ENCODE measurements at places on chromosomes 16 and 17.

GRCh38 chr17:12302711-12303110, 282.0 kb downstream of the MAP2K4 start:
- no peak for DNase-seq

- peak; percentile 38 for DNase-seq
Observed at GRCh38 chr16:2339521-2340484, 725 bp downstream of the ABCA3 start.

GRCh38 chr16:85963753-85964285, 64.9 kb downstream of the IRF8 start:
- peak; percentile 92 for DNase-seq

GRCh38 chr16:84631153-84631466, 13.2 kb upstream of the COTL1 start:
- no peak for DNase-seq

DNA sequence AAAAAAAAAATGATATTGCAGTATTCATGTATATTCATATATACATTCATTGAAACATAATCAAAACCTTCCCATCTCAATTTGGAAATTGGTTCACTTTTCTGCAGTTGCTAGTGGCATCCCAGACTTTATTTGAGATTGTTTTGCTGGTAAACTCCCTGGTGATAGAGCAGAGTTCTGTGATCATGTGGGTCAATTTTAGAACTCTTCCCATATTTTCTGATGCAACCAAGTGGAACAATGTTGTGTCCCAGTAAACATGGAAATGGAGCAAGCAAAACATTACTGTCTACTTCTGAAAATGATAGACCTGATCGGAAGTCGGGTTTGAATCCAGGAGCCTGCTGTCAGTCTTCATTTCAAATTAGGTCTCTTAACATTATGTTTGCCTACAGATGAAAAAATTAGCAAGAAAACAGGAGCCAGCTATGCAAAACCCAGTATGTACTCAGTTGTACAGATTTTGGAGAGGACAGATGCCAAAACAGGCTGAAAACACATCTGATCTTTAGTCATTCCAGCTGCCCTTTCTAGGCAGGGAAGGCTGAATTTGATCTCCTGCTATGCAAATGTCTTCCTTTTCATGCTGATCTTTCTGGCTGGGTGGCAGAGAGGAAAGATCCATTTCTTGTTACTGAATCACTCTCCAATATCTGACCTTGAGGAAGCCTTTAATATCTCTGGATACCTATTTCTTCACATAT, 786.6 kb upstream of the SOX9 start:
- DNase-seq: peak; percentile 80

- peak; percentile 89 for DNase-seq
Observed at GRCh38 chr16:21554795-21555585, 44.4 kb upstream of the METTL9 start.

DNA sequence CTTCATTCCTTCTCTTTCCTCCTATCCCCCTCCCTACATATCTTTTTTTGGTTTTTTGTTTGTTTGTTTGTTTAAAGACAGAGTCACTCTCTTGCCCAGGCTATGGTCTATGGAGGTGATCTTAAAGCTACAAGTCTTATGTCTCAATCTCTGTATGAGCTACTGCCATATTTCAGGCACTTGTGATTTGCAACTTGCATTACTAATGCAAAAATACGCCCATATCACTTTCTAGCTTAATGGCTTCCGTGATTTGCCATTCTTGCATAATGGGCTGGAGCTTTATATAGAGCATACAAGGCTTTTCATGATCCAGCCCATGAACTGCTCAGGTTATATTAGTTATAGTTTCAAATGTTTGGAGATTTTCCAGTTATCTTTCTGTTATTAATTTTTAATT, 7.5 kb downstream of the CFAP97D1 start:
- DNase-seq: no peak

GRCh38 chr16:72768591-72768990, 279.3 kb downstream of the ZFHX3 start:
- DNase-seq: no peak

GRCh38 chr16:55496509-55497145, 12.2 kb upstream of the LPCAT2 start:
- DNase-seq: no peak

DNA sequence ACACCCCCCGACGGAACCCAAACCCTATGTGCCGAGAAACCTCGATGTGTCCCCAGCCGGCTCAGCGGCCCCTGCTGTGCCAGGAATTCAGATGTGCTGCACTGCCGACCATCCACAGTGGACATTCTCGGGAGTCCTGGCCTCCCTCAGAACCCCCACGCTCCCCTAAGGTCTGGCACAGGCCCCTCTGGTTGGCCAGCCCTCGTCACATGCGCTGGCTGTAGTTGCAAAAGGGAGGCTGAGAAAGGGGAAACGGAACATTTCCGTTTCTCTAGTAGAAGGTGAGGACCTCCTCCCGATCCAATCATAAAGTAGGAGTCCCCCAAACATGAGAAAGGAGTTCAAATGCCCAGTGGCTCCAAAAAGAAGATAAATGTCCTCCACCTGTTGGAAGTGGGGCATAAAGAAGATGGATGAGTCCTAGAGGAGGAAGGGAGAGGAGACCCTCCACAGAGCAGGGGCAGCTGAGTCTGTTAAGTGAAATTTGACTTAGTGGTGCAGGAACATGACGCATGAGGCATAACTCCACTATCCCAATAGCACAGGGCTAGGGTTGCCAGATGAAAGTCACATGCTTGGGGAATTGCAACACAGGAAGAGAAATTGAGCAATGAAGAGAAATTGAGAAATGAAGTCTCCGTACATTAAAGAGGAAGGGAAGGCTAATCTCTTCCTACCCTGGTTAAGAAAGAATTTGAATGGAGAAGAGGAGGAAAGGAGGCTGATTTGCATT, 49.3 kb upstream of the WSB1 start:
- DNase-seq: no peak

- DNase-seq: peak; percentile 31
Observed at GRCh38 chr16:19883296-19883965, 1.2 kb downstream of the GPRC5B start.

DNA sequence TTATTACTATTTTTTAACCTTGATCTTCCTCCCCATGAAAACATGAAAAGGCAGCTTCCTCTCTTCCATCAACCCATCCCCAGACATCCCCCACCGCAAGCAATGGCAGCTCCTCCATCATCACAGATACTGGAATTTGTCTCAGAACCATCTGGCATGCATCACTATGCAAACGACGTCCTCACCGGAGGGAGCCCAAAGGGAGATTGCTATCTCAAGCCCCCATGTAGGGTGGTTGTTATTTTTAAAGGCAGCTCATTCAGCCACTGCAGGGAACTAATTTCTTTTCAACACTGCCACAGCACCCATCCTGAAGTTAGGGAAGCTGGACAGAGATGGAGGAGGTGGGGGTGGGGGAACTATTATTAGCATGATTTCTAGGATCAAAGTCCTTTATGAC, 222.5 kb downstream of the FOXL1 start:
- no peak for DNase-seq

DNA sequence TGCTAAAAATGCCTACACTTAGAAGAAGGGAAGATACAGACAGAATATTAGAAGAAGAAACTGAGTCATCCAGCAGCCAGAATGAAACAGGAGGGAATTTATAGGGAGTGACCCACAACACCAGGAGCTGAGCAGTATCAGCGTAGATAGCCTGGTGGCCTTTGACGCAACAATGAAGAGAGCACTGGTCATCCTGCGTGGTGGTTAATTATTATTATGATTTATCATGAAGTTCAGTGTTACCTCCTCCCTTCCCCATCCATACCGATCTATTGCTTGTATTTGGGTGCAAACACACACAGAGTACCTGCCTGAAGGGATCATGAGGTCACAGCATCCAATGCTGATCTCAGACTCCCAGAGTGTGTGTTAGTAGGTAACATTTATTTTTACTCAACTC, 38.5 kb downstream of the ERCC4 start:
- DNase-seq: no peak
